ENCODE measurements at places on chromosomes 2 and 18. TPM values are rescaled to one million over a fixed set of nuclear protein-coding genes. Genes with fewer than 3 reads are reported as not detected.

LONRF2 gene
- total RNA-seq, result 0.48 TPM

- ATAC-seq, result no peak
Measured at GRCh38 chr18:59514203-59514602, 155.1 kb upstream of the LMAN1 start.

- no peak for ATAC-seq
Measured at GRCh38 chr2:227864161-227864756, 7.2 kb upstream of the DAW1 start.

- no peak for ATAC-seq
Measured at GRCh38 chr2:19775315-19775714, 126.5 kb downstream of the TTC32 start.

- ATAC-seq, result no peak
Measured at GRCh38 chr2:8247905-8248622, 433.8 kb upstream of the ID2 start.

DNA sequence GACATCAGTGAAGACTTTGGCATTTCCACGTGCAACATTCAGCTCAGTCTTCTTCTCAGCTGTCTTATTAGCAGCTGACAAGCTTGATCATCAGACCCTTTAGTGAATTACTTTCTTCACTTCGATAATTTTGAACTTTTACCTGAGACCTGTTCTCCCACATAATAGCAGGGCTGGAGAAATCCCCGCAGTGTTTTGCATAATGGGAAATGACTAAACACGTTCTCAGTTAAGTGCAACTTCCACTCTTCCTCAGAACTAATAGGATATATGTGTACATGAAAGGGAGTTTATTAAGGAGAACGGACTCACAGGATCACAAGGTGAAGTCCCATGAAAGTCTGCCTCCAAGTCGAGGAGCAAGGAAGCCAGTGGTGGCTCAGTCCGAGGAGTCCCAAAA is 28.8 kb upstream of the MBP start:
- ATAC-seq, result no peak

- peak; percentile 89 for ATAC-seq
Measured at GRCh38 chr18:62781893-62782292, 66.6 kb downstream of the PHLPP1 start.

- no peak for ATAC-seq
Measured at GRCh38 chr18:49141491-49141890, 190.7 kb upstream of the SMAD7 start.

KCNF1 gene
- total RNA-seq, result not detected

CIB4 gene
- not detected for total RNA-seq

DNA sequence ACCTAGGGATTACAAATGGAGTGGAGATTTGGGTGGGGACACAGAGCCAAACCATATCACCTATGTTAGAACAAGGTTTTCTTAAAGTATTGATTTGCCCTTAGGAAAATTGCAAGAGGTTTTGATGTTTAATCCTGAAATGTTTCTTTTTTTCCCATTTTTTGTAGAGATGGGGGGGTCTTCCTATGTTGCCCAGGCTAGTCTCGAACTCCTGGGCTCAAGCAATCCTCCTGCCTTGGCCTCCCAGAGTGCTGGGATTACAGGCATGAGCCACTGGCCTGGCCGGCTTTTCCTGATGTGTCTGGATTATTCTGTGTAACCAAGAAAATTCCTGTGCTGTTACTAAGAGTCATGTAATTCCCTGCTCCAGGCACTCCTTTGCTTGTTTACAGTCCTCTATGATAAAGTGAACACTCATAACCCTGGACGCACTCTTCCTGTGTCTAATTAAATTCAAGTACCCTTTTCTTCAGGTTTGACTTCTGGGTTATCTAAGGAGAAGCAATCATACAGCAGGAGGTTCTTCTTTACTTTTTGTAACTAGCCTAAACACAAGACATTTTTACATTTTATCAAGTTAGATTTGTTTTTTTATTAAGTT is 15.0 kb upstream of the CTDP1 start:
- peak; percentile 95 for ATAC-seq
